ENCODE measurements at places on chromosomes 2 and 18. TPM values are rescaled to one million over a fixed set of nuclear protein-coding genes. Genes with fewer than 3 reads are reported as not detected.

The ASAP2 gene
- 16.4 TPM for total RNA-seq

The ABHD1 gene
- total RNA-seq: 0.26 TPM

The NAB1 gene
- 46.6 TPM for total RNA-seq

The TEKT4 gene
- not detected for total RNA-seq

The SPP2 gene
- not detected for total RNA-seq

The SLC19A3 gene
- 0.17 TPM for total RNA-seq

The ANKRD62 gene
- not detected for total RNA-seq

The TBC1D8 gene
- 3.8 TPM for total RNA-seq

The ZSWIM2 gene
- under 0.01 TPM for total RNA-seq

The REG3G gene
- not detected for total RNA-seq

The KLHL29 gene
- 4.9 TPM for total RNA-seq

The CCDC148 gene
- total RNA-seq: 1.0 TPM

The DSG4 gene
- not detected for total RNA-seq

The DUSP2 gene
- total RNA-seq: 1.0 TPM

The GPR35 gene
- total RNA-seq: 1.2 TPM

The SP9 gene
- not detected for total RNA-seq

The TMEM87B gene
- 31.5 TPM for total RNA-seq

The ANKRD29 gene
- total RNA-seq: 6.9 TPM

The RIF1 gene
- total RNA-seq: 34.9 TPM

The SMIM21 gene
- total RNA-seq: not detected

The CXCR4 gene
- total RNA-seq: under 0.01 TPM

The EN1 gene
- under 0.01 TPM for total RNA-seq

The NPHP1 gene
- total RNA-seq: 5.0 TPM

The AFF3 gene
- total RNA-seq: 0.50 TPM

The CNOT11 gene
- total RNA-seq: 16.3 TPM

The TMX3 gene
- 107 TPM for total RNA-seq

The CXCR2 gene
- total RNA-seq: not detected

The EVA1A gene
- total RNA-seq: 16.2 TPM

The TANK gene
- total RNA-seq: 104 TPM

The ERFE gene
- 1.5 TPM for total RNA-seq

The KIAA2012 gene
- under 0.01 TPM for total RNA-seq

The CCDC102B gene
- 35.3 TPM for total RNA-seq

The SPR gene
- total RNA-seq: 25.9 TPM

The APOB gene
- under 0.01 TPM for total RNA-seq

The MROH2A gene
- not detected for total RNA-seq

The TNP1 gene
- total RNA-seq: not detected

The ARHGEF4 gene
- total RNA-seq: 0.83 TPM

The RSAD2 gene
- total RNA-seq: 1.7 TPM

The MEP1B gene
- total RNA-seq: under 0.01 TPM

The ZNF385B gene
- total RNA-seq: not detected

The ANKRD30BL gene
- not detected for total RNA-seq

The MC5R gene
- total RNA-seq: not detected

The EMILIN2 gene
- 18.0 TPM for total RNA-seq

The BOLL gene
- not detected for total RNA-seq

The SULT1C4 gene
- 0.26 TPM for total RNA-seq

The GTF3C2 gene
- total RNA-seq: 19.2 TPM

The FBXO36 gene
- total RNA-seq: 3.5 TPM

The CD226 gene
- total RNA-seq: 0.33 TPM

The GNAL gene
- 0.77 TPM for total RNA-seq

The SERPINB3 gene
- not detected for total RNA-seq

The VSNL1 gene
- 1.2 TPM for total RNA-seq

The SLC16A14 gene
- total RNA-seq: 5.6 TPM

The GALNT13 gene
- 0.17 TPM for total RNA-seq

The GTF2A1L gene
- 3.3 TPM for total RNA-seq

The GDF7 gene
- total RNA-seq: 0.33 TPM

The PTPN4 gene
- total RNA-seq: 22.3 TPM

The ADRA2B gene
- total RNA-seq: not detected

The UGT1A5 gene
- total RNA-seq: not detected

The CAMKMT gene
- total RNA-seq: 7.9 TPM

The EXOC6B gene
- 25.9 TPM for total RNA-seq

Measured in fibroblast of lung (primary cell).